Chondrocyte (in vitro differentiated cells): ENCODE measurements at places on chromosomes 4 and X. TPM values are rescaled to one million over a fixed set of nuclear protein-coding genes. Genes with fewer than 3 reads are reported as not detected.

DNA sequence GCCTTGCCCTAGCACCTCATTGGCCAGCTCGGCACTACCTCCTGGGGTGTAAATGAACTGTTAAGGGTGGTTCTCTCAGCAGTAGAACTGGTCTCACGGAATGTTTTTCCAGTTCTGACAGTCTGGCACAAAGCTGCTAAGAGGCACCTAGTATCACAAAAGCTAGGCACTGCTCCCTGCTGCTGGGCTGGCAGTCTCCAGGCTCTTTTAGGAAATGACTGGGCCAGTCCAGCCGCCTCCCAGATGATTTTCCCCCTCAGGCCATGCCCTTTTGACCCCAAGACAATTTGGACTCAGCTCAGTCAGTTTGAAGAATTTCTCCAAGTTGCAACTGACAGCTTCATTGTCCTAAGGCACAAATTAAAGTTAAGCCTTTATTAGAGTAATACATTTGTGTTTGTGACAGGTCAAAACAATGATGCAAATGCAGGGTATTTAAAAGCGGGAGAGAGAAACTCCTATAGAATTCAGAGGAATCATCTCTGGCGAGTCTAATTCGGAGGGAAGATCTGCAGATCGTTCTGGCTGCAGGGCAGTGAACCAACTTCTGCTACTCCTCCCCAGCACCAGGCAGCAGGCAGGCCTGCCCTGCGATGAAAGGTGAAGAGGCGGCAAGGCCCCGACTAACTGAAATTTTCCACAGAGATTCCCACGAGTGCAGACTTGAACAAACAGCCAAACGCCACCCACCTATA, 7.9 kb downstream of the FRMD7 start:
- no peaks in the 10 kb centered on the region for H3K36me3 ChIP-seq
- H3K4me1 ChIP-seq: peaks cover 46% of the 10 kb centered on the region
- H3K27ac ChIP-seq: peak overlapping the region; percentile 82
- H3K4me3 ChIP-seq: no peak overlapping the region

- H3K4me1 ChIP-seq: peaks cover 30% of the 10 kb centered on the region
- peak overlapping the region; percentile 99 for H3K27ac ChIP-seq
- H3K27me3 ChIP-seq: no peaks in the 10 kb centered on the region
- H3K4me3 ChIP-seq: peak overlapping the region; percentile 96
Measured at GRCh38 chr4:105707782-105708180, 708 bp downstream of the INTS12 start.

- H3K27ac ChIP-seq: no peak overlapping the region
- H3K27me3 ChIP-seq: no peaks in the 10 kb centered on the region
- no peak for DNase-seq
- no peak overlapping the region for H3K4me3 ChIP-seq
- H3K36me3 ChIP-seq: no peaks in the 10 kb centered on the region
- H3K4me1 ChIP-seq: peaks cover 6% of the 10 kb centered on the region
Measured at GRCh38 chr4:67743194-67743593, 11.0 kb downstream of the GNRHR start.

DNA sequence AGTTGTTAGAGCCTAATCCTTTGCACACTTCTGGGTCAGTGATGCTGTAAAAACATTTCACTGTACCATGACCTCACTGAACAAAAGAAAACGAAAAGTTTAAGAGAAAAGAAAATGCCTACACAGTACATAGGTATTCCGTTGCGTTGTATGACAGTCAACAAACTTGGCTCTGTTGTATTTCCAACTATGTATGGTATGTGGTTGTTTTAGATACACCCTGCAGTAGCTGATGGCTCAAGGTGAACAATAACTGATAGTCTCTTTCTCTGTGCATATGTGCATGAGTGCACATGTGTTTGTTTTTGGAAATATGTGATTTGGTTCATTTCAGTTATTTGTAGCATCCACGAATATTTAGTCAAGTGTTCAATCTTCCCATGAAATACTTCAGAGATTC, 176.0 kb downstream of the BMPR1B start:
- peaks cover 47% of the 10 kb centered on the region for H3K4me1 ChIP-seq
- DNase-seq: no peak
- no peaks in the 10 kb centered on the region for H3K36me3 ChIP-seq
- H3K4me3 ChIP-seq: no peak overlapping the region

DNA sequence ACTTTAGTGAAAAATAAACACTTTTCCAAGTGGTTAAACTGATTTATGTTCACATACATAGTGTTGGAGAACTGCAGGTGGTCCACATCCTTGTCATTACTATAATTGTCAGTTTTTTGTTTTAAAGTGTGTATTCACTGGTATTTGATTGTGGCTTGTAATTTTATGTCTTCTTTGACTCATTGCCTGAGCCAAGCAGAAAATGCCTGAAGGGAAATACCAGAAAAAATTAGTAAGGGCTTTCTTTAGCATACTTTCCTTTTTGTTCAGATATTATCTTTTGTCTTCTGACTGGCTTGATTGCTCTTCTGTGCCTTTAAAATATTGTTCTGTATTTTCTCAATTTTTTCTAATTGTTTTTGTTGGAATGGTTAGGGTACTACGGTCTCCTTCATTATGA, 981.3 kb downstream of the C4orf33 start:
- H3K36me3 ChIP-seq: no peaks in the 10 kb centered on the region
- H3K4me3 ChIP-seq: no peak overlapping the region
- no peak overlapping the region for H3K27ac ChIP-seq
- DNase-seq: no peak
- H3K27me3 ChIP-seq: no peaks in the 10 kb centered on the region

DNA sequence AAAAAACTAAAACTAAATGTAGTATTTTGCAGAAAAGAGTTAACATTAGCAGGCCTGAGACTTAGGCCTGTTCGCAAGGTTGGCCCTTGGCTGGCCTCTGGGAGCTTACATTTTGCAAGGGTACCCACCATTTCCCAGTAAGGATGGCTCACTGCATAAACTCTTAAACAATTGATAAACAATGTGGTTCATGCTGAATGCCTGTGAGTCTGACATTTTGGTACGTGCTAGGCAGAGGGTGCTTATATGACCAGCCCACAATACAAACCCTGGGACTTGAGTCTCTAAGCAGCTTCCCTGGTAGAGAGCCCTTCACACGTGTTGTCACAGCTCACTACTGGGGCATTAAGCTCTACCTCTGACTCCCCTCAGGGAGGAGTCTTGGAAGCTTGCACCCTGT, 7.4 kb downstream of the PRPS2 start:
- no peak overlapping the region for H3K4me3 ChIP-seq
- peaks cover 6% of the 10 kb centered on the region for H3K36me3 ChIP-seq
- DNase-seq: no peak
- H3K27me3 ChIP-seq: no peaks in the 10 kb centered on the region
- H3K27ac ChIP-seq: no peak overlapping the region

- no peak overlapping the region for H3K4me3 ChIP-seq
- peak; percentile 41 for DNase-seq
- H3K4me1 ChIP-seq: no peaks in the 10 kb centered on the region
- H3K36me3 ChIP-seq: no peaks in the 10 kb centered on the region
- no peaks in the 10 kb centered on the region for H3K27me3 ChIP-seq
- no peak overlapping the region for H3K27ac ChIP-seq
Measured at GRCh38 chrX:694800-695199, 64.2 kb downstream of the SHOX start.

DNA sequence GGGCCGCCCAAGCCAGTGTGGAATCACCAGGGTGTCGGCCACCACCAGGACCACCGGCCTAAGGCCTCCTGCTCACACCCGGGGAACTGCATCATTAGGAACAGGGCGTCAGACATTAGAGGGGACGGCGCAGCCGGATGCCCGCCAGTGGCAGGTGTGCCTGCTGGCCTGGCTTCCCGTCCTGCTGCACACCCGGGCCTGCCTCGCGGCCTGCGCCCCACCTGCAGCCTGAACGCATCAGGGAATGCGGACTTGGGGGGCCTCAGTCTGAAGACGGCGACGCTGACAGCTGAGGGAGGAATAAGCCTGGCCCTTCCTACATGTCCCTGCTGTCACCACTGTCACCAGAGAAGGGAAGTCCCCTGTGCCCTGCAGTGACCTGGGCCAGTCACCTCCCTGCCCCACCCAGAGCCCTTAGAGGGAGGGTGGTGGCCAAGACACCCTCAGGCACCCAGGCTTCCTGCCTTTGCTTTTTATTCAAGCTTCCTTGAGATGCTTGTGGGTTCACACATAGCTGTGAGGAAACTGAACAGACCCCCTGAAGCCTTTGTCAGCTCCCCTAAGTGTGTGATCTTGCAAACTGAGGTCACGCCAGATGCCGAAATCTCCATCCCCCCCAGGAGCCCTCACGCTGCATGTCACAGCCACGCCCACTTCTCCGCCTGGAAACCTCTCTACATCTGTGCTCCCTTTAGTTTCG, 3.2 kb downstream of the DGKQ start:
- no peaks in the 10 kb centered on the region for H3K27me3 ChIP-seq
- H3K4me1 ChIP-seq: peaks cover 7% of the 10 kb centered on the region
- H3K27ac ChIP-seq: no peak overlapping the region
- no peak overlapping the region for H3K4me3 ChIP-seq
- DNase-seq: no peak

DNA sequence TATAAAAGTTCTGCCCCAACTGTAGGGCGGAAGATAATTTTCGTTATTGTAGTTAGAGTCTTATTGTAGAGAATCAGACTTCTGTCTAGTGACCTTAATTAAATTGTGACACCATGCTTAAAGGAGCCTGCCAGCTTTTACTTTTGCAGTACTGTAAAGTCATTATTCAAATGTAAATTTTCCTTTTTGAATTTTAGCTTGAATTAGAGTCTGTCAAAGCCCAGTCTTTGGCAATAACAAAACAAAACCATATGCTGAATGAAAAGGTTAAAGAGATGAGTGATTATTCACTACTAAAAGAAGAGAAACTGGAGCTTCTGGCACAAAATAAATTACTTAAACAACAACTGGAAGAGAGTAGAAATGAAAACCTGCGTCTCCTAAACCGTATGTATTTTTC, 21.8 kb downstream of the OFD1 start:
- no peaks in the 10 kb centered on the region for H3K27me3 ChIP-seq
- H3K27ac ChIP-seq: no peak overlapping the region
- H3K4me1 ChIP-seq: peaks cover 5% of the 10 kb centered on the region
- DNase-seq: no peak
- no peak overlapping the region for H3K4me3 ChIP-seq
- H3K36me3 ChIP-seq: peaks cover 14% of the 10 kb centered on the region

GRCh38 chr4:113358784-113359183, 309.3 kb downstream of the ANK2 start:
- no peak overlapping the region for H3K4me3 ChIP-seq
- no peak overlapping the region for H3K27ac ChIP-seq
- no peaks in the 10 kb centered on the region for H3K27me3 ChIP-seq
- peaks cover 25% of the 10 kb centered on the region for H3K36me3 ChIP-seq
- no peak for DNase-seq

- H3K36me3 ChIP-seq: no peaks in the 10 kb centered on the region
- no peak for DNase-seq
- no peak overlapping the region for H3K27ac ChIP-seq
- H3K4me3 ChIP-seq: no peak overlapping the region
- H3K4me1 ChIP-seq: no peaks in the 10 kb centered on the region
Measured at GRCh38 chr4:173573286-173573685, 43.3 kb upstream of the HAND2 start.

GRCh38 chr4:30714408-30715031, 5.6 kb upstream of the PCDH7 start:
- no peak overlapping the region for H3K27ac ChIP-seq
- no peak overlapping the region for H3K4me3 ChIP-seq
- H3K27me3 ChIP-seq: no peaks in the 10 kb centered on the region

- peaks cover 75% of the 10 kb centered on the region for H3K4me1 ChIP-seq
- H3K4me3 ChIP-seq: no peak overlapping the region
- H3K36me3 ChIP-seq: no peaks in the 10 kb centered on the region
- peak overlapping the region; percentile 81 for H3K27ac ChIP-seq
- no peaks in the 10 kb centered on the region for H3K27me3 ChIP-seq
Measured at GRCh38 chr4:137660211-137660610, 127.9 kb upstream of the PCDH18 start.

DNA sequence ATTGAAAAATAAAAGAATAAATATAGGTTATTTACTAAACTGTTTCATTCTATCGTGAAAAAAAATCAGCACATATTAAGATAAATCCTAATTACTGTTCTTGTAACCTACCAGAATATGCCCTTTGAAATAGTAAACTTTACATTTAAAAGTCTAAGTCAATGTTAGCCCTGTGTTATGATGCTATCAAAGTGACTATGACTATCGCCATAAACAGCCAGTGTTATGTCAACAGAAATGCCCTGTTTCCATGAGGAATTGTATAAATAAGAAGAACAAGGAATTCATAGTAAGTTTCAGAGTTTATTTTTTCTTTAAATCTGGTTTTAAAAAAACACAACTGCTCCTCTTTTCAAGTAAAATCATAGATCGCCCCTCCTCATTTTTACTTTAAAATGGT, 11.4 kb downstream of the NR3C2 start:
- H3K27me3 ChIP-seq: peaks cover 47% of the 10 kb centered on the region
- DNase-seq: no peak
- no peak overlapping the region for H3K27ac ChIP-seq
- no peaks in the 10 kb centered on the region for H3K4me1 ChIP-seq

- H3K4me3 ChIP-seq: no peak overlapping the region
- H3K27me3 ChIP-seq: no peaks in the 10 kb centered on the region
Measured at GRCh38 chr4:48654015-48654664, 125.9 kb downstream of the FRYL start.

DNA sequence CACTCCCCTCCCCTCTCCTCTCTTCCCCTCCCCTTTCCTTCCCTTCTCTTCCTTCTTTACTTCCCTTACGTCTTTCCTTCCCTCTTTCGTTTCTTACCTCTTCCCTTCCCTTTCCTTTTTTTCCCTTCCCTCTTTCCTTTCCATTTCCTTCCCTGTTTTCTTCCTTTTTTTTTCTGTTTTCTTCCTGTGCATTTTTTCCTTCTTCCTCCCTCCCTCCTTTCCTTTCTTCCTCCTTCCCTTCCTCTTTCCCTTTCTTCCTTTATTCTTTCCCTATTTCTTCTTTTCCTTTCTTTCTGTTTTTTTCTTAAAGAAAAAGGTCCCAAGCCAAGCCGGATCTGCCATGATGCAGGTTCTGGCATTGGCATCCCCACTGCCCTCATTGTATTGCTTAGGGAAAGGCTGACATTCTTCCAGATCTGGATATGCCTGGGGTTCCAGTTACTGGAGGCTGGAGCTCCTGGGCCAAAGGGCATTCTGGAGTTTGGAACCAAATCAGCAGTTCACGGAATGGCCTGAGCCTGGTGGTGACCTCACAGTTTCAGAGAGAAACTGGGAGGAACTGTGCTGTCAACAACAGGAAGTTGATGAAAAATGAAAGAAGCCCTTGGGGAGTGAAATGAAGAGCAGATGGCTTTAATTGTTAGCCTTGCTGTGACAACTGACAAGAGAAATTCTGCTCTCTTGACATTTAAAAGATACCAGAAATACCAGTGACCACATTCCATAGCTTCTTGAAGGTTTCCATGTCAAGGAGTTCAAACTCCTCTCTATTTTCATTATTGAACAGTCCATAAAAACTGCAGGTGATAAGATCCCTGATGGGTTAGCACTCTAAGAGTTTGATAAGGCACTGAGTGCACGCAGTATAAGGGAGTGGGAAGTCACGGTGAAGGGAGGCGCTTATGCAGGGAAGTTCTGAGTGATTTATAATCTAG, 622.1 kb downstream of the SPRY1 start:
- H3K4me1 ChIP-seq: peaks cover 20% of the 10 kb centered on the region
- no peak overlapping the region for H3K4me3 ChIP-seq
- no peaks in the 10 kb centered on the region for H3K36me3 ChIP-seq
- DNase-seq: no peak

Gene GSX2
- total RNA-seq: not detected in 3 replicates

Gene SUPT20HL1
- total RNA-seq: not detected in 3 replicates

Gene TCEAL3
- total RNA-seq: 40.0 to 40.8 TPM (median 40.2 TPM) in 3 replicates

Gene RAB33A
- 3.2 to 16.7 TPM (median 16.7 TPM) in 3 replicates for total RNA-seq

Gene RHOXF2B
- total RNA-seq: not detected in 3 replicates

Gene FAM47E
- 0.73 to 1.2 TPM (median 0.92 TPM) in 3 replicates for total RNA-seq
